Retina (tissue), 1 donor: ENCODE measurements at places on chromosomes 3 and 15.

- no peak for DNase-seq
Observed at GRCh38 chr3:16480861-16481545, 32.5 kb downstream of the RFTN1 start.

DNA sequence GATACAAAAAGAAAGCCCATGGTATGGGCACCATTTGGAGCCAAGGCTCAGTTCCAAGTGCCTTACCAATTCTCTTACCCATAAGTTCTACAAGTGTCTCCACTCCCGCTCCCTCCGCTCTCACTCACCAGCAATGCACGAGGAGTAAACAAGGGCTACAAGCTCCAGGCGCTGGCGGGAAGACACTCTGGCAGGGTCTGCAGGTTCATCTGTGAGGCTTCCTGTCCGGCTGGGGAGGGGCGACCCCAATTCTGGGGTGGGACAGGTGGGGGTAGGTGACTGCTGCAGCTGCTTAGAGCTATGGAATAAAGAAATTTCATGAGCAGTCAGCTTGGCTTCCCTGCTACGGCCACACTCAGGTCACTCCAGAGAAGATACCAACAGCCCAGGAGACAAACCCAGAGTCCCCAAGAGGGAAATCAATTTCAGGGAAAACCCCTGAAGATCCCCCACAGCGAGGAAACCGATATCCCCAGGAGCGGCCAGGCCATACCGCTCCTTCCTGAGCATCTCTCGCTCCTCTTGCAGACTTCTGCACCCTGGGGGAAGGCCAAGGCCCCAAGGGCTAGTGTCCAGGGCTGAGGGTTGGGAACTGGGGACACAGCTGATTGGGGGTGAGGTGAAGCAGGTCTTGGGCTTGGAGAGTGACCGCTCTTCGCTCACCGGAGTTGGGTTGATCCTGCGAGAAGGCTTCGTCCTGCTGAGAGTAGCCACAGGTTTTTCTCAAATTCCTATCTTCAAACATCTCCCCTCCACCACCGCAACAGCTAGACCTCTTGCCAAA is 1.4 kb downstream of the CDAN1 start:
- DNase-seq, result no peak

DNA sequence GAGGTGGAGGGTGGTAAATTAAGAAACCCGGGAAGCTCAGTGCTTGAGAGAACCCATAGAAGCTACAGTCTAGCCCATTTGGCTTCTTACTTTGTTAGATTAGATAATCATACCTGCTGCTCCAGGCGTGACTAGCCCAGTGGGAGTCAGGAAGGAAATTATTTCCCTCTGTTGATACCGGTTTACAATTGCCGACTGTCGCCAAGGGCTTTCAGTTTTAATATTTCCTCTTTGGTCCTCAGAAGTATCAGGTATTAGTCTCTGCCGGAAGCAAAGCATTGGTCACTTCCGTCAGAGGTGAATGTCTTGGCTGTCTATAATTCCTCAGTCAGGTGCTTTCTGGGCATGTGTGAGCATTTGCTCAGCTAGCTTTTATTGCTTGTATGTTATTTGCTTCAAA is 75.2 kb downstream of the LPP start:
- no peak for DNase-seq

- DNase-seq, result peak; percentile 29
Observed at GRCh38 chr15:50675535-50676144, 11.0 kb downstream of the TRPM7 start.

DNA sequence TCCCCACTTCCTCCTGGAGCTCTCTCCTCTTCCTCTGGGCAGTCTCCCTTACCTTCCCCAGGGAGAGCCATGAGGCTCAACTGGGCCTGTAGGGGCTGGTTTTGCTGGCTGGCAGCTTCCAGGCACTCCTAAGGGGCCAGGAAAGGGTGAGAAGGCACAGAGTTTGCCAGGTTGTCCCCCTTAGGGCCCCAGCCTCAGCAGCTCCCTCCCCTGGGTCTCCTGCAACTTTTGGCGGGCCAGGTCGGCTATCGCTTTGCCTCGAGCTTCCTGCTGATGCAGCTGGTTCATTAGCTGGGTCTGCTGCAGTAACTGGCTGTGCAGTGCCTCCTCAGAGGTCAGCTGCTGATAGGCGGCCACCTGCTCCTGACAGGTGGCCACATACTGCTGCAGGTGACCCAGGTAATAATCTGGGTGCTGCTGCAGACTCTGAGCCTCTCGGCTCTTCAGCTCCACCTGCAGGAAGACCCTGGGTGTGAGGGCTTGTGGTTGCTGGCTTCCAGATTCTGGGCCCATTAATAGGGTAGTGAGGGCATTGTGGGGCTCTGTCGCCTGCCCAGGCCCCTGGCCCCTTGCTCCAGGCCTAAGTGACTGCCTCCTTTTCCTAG is 29.7 kb upstream of the OR4F6 start:
- no peak for DNase-seq

DNA sequence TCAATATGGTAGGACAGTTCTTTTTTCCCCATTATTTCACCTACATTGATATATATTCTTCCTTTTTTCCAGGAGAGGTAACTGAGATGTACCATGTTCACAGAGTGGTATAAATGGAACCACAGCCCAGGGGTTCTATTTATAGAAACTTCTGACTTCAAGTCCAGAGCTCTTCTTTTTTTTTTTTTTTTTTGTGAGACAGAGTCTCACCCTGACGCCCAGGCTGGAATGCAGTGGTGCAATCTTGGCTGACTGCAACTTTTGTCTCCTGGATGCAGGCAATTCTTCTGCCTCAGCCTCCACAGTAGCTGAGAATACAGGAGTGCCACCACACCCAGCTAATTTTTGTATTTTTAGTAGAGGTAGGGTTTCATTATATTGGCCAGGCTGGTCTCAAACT is 267.1 kb upstream of the TPRG1 start:
- no peak for DNase-seq

DNA sequence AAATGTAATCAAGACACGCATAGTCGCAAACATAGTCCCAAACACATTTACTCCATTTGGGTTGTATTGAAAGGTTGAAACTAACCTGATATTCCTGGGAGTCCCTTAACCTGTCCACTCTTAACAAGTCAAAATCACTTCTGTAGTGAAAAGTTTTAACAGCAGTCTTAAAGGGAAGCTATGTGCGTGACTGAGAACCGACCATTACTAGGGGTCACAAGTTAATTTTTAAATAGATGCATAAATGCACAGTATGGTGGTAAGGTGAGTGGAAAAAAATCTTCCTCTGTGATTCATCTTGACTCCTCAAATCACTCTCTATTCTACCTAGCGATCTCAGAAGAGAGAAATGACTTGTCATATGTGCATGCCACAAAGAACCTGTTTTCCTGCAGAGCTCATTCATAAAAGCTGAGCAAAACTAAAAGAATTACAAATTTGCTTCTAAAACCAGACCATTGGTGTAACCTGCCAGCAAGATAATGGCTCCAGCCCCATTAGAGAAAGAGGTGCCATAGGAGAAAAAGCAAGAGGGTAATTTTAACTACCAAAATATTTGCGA is 4.8 kb downstream of the GPR15 start:
- DNase-seq, result no peak

- DNase-seq, result no peak
Observed at GRCh38 chr3:150765949-150766720, 3.2 kb upstream of the SIAH2 start.

DNA sequence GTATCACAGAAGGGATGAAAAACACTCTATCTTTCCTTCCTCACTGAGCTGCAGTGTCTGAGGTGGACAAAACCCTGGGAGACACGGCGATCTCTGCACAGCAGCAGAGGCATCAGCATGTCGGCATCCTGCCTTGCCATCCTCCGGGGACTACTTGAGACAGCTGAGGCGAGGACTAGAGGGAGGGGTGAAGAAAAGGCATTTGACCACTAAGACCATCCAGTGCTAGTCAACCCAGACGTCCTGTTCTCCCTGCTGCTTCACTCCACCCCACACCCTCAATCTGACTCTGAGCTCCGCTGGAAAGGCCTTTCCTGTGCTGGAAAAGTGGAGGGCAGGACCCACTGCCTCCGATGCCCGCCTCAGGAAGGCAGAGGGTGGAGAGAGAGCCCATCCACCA is 67.3 kb downstream of the VGLL4 start:
- no peak for DNase-seq

DNA sequence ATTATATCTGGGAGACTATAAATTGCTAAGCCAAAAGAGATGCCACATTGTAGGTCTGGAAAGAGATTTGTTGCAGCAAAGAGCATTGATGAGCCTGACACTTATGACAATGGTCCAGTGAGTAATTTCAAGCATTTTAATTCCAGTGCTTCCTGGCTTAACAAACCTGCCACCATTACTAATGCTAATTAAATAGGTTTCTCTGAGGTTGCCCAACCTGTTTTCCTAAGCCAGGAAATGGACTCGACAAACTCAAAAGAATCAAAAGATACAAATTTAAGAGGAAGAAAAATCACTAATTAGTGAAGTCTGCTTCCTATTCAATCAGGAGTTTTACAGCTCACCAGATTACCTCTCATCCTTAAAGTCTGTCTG is 36.7 kb upstream of the CTDSPL start:
- DNase-seq, result no peak

DNA sequence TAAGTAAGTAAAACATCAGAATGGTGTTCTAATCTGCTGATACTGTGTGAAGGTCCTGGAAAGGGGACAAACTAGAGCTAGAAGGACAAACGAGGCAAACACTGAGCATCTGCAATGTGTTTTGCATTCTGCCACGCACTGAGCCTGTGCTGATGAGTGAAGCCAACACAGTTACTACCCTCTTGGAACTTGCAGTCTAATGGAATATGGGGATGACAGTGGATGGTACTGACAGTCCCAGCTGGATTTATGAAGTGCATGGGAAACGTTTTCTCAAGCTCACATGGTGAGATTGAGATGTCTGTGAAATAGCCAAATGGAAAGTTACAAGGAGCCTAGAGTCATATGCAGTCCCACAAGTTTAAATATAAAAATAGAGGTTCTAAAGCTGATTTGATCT is 86.6 kb downstream of the FOXB1 start:
- no peak for DNase-seq

DNA sequence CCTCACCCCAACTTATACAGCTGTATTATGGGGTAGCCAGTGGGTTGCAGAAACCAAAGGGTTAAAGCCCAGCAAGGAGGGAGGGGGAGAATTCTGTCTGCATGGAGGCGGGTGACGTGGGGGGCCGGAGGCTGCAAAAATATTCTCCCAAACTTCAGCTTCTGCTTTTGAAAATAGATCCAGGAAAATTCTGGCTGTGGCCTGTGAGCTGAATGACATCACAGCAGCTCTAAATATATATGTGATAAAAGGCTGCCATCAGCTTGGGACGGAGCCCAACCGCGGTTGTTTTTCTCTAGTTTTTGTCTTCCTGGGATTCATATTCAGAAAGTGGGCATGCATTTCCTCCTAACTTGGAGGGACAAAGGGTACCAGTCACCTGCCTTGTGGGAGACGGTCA is 27.6 kb downstream of the MAPKAPK3 start:
- no peak for DNase-seq

- DNase-seq, result no peak
Observed at GRCh38 chr3:140536926-140537726, 140.7 kb upstream of the TRIM42 start.

DNA sequence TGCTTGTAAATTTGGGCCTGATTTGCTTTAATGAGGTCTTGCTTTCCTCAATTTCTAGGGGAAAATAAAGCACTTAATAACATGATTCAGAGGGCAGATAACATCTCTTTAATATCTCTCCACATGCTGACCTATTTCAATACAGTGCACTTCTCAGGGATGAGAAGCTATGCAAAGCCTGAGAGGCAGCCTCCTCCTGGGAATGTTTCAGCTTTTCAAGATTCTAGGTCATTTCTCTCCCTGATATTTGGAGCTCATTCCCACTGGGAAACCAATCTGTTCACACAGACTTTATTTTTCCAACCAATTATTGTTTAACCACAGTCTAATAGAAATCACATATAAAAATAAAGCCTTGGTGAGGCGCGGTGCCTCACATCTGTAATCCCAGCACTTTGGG is 67.0 kb upstream of the LSAMP start:
- DNase-seq, result no peak

GRCh38 chr3:197417911-197418618 is 119.7 kb upstream of the DLG1 start:
- DNase-seq, result no peak

DNA sequence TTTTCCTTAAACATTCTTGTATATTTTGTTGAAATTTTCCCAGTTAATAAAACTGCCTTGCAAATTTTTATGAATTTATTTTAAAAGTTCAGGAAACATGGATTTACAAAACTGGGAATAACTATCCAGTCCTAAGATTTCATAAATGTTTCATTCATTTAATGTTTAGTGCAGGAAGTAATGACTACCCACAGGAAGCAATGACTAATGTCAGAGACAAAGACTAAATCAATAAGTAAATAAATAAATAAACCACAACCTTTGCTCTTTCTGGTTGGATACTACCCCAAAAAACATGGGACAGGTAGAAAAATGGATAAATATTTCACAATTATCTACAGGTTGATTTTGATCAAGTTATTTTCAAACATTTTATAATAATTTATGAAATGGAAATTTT is 48.8 kb upstream of the TMCO5A start:
- DNase-seq, result no peak

DNA sequence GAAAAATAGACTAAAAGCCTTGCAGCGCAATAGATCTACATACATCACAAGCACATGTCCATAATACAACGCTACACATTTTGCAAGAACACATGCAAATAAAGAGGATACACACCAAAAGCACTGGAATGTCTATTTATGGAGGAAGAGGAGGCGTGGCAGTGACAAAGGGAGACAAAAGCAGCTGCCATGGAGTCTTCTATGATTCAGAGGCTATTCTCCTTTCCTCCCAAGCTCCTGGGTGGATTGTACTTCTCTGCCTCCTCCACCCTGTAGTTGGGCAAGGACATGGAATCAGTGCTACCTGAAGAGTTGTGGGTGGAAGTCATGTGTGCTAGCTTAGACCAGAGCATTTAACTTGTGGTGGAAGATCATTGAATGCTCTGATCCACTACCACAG is 57.9 kb upstream of the ABHD2 start:
- no peak for DNase-seq

- DNase-seq, result no peak
Observed at GRCh38 chr3:195065864-195066185, 205.1 kb downstream of the XXYLT1 start.

DNA sequence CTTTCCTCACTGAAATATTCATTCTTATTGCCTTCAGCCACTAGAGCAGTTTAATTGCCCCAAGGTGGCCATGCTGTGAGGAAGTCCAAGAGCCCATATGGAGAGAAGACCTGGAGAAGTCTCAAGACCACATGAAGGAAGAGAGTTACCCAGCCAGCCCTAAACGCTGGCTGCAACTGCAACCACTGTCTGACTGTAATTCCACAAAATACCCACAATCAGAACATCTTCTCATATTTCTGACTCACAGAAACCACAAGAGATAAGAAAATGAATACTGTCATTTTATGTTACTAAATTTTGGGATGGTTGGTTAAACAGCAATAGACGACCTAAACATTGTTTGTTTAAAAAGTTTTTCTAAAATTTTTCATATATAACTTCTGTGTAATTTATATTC is 14.7 kb upstream of the SST start:
- no peak for DNase-seq
